Activated naive CD4-positive, alpha-beta T cell treated with anti-CD3 and anti-CD28 coated beads, Interleukin-2, amount 50 U/mL, for 16 hours (primary cell): ENCODE measurements at places on chromosomes 3 and 15.

DNA sequence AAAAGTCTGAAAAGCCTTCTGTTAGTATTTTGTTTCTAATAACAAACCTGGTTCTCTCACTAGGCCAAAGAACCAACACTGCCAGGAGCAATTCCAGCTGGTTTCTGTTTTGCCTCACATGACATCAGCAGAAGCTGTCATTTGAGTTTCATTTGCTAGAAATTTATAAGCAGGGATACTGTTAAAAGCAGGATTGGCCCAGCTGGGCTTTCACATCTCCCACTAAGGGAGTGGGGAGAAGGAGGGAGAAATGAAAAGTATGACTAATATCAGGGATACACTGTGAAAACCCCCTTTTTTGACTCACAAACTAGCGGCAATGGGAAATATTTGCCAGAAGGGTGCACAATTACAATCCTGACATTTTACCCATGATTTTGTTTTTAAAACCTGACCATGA, 5.3 kb downstream of the CCDC80 start:
- no peak for DNase-seq

GRCh38 chr3:120741837-120742197, 499 bp downstream of the RABL3 start:
- DNase-seq = no peak

DNA sequence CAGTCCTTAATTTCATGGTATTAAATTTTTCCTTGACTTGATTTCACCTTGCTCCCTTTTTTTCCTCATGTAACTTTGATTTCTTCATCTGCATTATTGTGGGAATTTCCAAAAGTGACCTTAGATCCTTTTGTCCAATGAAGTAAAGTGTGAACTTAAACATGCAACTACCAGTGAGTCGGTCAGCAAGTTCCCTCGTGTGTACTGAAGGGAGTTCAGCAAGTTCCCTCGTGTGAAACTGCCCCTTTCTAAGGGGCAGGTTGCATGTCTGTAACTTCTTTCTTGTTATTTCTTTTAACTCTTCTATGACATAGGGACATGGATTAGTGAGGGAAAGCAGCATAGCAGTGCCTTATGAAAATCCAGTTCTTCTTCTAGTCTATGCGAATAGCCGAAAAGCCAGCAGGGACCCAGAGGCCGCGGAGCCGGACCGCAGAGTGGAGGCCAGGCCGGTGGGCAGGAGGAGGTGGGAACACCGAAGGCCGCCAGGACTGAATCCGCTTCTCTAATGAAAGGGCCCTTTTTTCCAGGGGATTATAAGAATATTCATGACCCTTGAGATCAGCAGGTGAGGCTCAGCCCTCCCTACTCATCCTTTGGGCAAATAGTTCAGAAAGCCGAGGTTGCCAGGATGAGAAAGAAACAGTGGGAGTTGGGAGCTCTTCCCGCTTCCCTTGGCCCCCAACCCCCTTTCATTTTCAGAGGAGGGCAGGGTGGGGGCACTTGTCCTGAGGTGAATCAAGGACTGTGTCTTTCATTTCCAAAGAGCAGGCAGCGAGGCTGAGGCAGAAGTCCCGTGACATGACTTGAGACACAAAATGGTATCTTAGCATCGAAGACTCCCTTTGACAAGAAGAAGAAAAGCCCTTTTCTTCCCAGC, 117.5 kb downstream of the OPA1 start:
- no peak for DNase-seq

DNA sequence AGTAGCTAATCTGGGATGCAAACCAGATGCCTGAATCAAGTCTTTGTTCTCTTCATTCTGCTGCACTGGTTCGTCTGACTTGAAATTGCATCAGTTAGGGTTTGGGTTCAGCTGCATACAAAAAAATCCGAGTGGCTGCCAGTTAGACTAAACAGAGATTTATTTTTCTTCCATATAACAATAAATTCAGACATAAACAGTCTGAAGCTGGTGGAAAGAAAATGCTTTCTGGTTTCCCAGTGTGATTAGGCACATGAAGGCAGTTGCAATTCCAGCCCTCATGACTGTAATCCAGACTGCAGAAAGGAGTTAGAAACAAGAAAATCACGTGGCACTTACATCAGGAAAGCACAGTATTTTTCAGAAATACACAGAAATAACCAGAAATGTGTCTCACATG, 930.7 kb downstream of the MCTP2 start:
- DNase-seq = no peak

DNA sequence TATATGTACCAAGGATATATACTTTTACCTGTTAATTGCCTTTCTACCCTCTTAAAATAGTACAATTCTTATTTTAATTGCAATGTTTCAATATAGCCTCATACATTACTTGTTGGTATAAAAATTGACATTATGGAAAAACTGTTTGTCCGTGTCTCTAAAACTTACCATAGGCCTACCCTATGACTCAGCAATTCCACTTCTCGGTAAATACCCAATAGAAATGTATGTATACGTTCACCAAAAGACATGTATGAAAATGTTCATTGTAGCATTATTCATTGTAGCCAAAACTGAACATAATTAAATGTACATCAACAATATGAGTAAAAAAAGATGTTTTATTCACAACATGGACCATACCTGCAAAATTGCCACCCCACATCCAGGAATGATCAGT, 679.2 kb upstream of the UBE2E2 start:
- no peak for DNase-seq

DNA sequence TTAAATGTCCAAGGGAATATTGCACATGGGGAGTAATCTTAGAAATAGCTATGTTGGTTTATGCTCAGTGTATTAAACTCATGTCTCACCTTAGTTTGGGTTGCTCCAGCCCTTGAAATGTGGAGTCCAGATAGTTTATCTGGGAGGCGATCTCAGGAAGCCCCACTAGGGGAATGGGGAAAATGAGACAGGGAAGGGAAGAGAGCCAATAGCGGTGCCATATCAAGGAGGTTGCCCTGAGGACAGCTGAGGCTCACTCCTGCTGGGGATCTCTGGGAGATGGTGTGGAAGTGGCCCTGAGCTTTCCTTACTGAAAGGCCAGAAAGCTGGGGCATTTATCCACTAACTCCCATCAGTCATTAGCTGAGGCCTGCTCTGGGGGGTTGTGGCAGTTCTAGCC, 43.3 kb upstream of the POLR2M start:
- DNase-seq = no peak

DNA sequence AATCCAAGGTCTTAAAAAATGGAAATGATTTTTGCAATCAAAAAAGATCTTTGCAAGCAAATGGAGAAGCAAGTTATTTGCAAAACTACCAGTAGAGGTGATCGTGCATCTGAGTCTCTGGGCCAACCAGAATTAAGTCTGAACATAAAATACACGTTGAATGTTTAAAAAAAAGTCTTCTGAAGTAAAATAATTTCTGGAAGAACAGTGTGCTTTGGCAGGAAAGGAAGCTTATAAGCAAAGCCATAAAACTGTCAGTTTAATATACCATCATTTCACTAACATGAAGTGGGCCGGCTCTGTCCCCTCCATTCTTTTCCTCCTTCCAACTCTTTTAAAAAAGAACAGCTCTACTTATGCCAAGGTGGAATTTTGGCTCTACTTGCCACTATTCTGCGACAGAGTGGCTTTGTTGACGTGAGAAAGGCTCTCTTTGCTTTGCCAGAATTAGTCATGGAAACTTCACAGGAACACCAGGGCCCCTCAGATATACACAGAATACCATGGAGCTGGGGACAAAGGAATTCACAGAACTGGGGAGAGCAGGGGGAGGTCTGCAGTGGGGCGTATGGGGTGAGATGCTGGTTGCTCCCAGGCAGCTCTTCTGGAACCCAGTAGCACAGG, 29.8 kb downstream of the FSTL1 start:
- no peak for DNase-seq

GRCh38 chr15:38818157-38818790, 253.7 kb upstream of the RASGRP1 start:
- DNase-seq = no peak

DNA sequence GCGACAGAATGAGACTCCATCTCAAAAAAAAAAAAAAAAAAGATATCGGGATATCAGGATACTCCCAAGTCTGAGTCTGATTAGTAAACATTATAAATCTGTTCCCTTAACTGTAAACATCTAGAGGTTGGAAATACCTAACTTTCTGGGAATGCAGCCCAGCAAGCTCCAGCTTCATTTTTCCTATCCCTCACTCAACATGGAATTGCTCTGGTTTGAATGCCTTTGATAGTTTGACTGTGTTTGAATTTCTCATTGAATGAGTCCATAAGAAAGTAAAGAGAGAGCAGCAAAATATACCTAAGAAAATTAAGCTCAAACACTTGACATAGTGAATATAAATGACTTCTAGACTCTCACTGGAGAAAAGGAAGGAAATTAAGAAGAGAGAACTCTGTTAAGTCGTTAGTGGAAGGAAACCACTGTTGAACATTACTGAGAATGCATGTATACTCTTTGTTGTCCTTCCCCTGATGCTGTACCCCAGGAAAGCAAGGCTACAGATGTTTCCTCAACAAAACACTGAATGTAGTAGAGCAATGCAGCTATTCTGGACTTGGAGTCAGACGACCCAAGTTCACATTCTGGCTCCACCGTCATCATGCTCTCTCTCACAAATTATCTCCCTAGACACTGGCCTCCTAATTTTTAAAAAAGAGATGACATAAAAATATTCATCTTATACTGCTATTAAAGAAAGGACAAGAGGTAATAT, 62.4 kb downstream of the CD200 start:
- no peak for DNase-seq

DNA sequence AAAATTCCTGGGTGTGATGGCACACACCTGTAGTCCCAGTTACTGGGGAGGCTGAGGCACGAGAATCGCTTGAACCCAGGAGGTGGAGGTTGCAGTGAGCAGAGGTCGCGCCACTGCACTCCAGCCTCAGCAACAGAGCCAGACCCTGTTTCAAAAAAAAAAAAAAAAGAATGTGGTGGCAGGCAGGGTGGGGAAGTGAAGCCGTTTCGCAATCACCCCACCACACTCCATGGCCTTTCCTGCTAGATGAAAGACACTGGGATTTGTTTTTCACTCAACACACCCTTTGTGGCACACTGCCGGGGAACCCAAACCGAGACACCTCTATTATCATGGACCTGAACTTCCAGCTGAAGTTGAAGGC, 172.4 kb upstream of the IQSEC1 start:
- no peak for DNase-seq

DNA sequence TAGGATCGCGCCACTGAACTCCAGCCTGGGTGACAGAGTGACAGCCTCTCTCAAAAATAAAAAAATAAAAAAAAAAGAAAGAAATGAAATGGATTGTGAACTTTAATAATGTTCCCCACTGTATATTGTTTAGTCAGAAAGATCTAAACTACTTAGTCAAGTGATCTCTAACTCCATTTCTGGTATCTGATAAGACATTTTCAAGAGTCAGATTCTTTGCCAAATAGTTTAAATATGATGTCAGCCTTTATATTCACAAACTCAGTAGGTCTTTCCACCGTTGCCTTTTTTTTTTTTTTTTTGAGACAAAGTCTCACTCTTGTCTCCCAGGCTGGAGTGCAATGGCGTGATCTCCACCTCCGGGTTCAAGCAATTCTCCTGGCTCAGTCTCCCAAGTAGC, 29.0 kb upstream of the OSBPL11 start:
- no peak for DNase-seq

DNA sequence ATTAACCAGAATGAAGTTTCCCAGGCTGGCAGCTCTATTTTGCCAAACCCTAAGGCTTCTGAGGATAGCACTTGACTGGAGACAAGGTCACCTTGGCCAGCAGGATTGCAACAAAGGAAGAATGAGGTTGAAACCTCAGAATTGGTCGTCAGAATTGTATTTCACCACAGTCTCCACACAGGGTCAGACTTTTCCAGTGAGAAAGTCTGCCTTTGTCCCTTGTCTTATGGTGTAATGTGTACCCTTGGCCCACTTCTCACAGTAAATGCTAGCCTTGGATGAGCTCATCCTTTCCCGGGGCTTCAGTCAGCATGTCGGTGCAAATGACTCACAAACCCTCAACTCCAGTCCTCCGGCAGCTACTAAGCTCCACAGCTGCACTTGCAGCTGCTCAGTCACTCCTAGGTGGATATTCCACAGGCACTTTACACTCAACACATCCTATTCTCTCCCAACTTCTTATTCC, 19.7 kb downstream of the SSR3 start:
- DNase-seq = no peak

GRCh38 chr3:158313338-158313927, 203.5 kb downstream of the RSRC1 start:
- no peak for DNase-seq

- DNase-seq = no peak
These were observed 514.9 kb upstream of the PROK2 start for GRCh38 chr3:72299823-72300222.

DNA sequence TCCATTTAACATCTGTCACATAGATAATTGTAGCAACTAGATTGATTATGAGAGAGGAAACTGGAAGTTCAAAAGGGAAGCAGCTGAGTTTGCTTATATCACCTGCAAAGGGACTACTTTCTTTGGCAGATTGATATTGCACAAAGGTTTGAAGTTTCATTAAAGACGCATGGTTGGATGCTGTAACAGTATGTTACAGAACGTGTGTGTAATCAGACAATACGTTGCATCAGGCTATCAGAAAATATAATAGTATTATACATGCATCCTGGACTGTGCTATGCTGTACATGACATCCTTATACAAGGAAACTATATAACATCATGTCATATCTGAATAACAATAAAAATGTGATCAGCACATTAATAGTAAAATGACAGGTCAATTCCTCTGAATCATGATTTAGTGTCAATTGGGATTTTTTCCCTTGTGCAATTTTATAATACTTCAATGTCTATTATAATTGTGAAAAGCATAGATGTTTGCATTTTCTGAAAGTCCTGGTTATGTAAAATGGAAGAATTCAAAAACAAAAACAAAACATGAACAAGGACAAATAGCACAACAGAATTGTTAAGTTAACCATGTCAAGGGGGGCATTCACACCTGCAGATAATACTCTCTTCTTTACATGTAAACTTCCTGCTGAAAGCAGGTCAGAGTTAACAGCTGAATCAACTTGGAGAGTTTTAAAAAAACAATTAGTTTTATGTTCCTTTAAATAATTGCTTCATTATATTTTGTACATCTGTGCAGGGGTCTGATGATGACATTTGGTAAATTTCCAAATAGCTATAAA, 283.2 kb upstream of the KCNH8 start:
- no peak for DNase-seq

DNA sequence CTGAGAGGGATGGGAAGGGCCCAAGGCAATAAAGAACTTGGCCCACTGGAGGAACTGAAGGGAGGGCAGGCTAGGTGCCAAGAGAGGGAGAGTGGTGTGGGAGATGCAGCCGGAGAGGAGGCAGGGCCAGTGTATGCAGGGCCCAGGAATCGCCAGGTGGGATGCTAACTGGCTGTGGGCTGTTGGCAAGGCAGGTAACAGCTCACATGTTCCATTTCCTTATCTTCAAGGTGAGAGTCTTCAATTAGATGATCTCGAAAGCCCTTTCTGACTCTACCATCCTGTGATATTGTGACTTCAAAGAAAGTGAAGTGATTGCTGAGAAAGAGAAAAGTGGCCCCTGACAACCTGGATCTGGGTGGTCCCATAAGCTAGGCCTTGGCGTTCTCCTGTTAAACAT, 49.0 kb downstream of the CASR start:
- no peak for DNase-seq

- DNase-seq = no peak
These were observed 10.2 kb upstream of the FBLN2 start for GRCh38 chr3:13538520-13539291.
